ENCODE measurements at places on chromosomes 2 and 18. TPM values are rescaled to one million over a fixed set of nuclear protein-coding genes. Genes with fewer than 3 reads are reported as not detected.

- DNase-seq, result peak; percentile 3
Measured at GRCh38 chr2:12556762-12557161, 160.0 kb upstream of the TRIB2 start.

Gene CHRND
- not detected for total RNA-seq

Gene EFEMP1
- total RNA-seq, result not detected

Gene SULT1C2
- not detected for total RNA-seq

Measured in HT-29 (cell line).